ENCODE measurements at places on chromosomes 6 and 20.

DNA sequence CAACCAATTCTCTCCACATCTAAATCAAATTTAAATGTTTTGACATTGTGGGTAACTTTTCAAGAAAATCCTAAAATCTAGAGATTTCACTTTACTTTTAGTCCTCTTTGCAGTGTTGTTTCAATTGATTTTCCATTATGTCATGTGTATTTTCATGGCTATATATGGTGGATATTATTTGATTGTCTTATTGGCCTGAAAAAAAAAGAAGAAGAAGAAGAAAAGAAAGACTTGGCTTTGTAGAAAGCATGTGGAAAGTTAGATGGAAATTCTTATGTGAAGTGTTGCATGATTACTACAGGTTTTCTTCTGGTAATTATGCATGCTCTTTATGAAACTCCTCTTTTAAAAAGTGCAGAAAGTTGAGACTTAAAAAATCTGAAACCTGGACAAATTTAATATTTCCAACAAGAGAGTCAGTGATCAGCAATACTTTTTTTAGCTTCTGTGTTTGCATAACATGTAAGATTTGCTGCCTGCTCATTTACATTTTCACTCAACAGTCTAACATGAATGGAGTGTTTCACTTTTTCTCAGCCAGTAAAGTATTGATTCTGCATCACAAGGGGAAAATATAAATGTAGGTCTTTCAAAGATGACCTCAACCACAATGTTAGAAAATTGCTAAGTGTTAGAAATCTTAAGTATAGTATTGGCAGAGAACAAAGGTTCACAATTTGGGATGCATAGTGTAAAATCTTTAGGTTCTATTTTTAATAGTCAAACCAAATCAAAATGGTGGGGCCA lies 438.7 kb downstream of the BCKDHB start:
- no peak for DNase-seq

GRCh38 chr6:3585320-3585935 lies 128.6 kb upstream of the SLC22A23 start:
- no peak for DNase-seq

DNA sequence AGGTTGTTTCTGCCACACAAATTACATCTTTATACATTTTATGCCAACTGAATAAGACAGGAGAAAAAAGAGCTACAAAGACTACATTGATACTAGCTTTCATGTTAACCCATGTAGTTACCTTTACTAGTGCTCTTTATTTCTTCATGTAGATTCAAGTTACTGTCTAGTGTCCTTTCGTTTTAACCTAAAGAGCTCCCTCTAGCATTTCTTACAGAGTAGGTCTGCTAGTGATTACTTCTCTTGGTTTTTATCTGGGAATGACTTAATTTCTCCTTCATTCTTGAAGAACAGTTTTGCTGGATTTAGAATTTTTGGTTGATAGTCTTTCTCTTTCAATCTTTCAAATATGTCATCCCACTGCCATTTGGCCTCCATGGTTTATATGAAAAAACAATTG lies 21.2 kb upstream of the NOP56 start:
- DNase-seq: no peak

- DNase-seq: no peak
Measured at GRCh38 chr20:23436681-23437080, 2.8 kb upstream of the CSTL1 start.

- peak; percentile 47 for DNase-seq
Measured at GRCh38 chr20:3777381-3777715, 3.9 kb downstream of the SPEF1 start.

DNA sequence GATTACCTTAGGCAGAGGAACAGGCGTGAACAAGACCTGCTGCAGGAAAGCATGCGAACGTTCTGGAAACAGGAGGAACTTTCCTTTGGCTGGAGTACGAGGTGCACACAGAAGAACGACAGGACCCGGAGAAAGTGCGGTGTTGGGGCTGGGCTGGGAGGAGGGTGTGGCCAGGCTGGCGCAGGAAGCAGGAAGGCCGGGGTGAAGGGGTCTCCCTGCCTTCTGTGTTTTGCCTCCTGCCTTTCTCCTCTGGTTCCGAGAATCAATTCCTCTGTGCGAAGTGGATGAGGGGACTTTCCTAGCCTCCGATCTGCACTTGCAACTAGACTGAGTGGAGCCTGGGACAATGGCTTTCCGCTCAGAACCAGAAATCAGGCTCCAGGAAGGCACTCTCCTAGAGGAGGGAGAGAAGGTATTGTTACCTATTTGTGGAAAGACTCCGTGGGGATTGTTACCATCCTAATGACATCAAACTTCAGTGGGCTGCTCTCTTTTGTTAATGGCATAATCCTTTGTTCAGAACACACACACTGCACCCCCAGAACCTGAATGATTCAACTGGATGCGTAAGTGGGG lies 22.9 kb upstream of the PLEKHG1 start:
- no peak for DNase-seq

- DNase-seq: no peak
Measured at GRCh38 chr6:79033279-79033678, 44.8 kb downstream of the PHIP start.

- DNase-seq: no peak
Measured at GRCh38 chr20:25160467-25160866, 35.0 kb upstream of the ENTPD6 start.

Data from stimulated activated CD4-positive, alpha-beta T cell treated with anti-CD3 and anti-CD28 coated beads, Interleukin-15, amount 100 ng/mL, for 24 hours (primary cell).